Bone marrow (tissue), 2 donors: ENCODE measurements at places on chromosomes 16 and 17.

GRCh38 chr17:31386542-31387075 lies 4.9 kb upstream of the RAB11FIP4 start:
- no peak for DNase-seq

DNA sequence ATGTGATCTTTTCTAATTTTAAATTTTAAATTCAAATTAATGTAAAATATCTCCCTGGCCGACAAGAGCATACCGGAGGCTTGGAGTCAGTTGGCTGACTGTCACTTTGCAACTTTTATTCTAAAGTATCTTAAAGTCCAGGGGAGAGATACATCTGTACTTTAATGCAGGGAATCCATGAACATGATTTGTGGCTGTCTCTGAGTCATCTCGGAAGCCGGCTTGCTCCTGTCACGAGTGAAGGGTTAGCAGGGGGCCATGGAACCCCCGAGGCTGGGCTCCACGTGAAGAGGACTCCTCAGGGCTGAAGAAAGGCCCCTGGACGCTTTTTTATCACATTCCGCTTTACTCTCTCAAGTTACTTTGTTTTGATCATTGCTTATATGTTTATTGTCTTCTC lies 13.3 kb downstream of the TVP23A start:
- no peak for DNase-seq

GRCh38 chr16:57999366-57999970 lies 1.0 kb downstream of the ZNF319 start:
- no peak for DNase-seq

DNA sequence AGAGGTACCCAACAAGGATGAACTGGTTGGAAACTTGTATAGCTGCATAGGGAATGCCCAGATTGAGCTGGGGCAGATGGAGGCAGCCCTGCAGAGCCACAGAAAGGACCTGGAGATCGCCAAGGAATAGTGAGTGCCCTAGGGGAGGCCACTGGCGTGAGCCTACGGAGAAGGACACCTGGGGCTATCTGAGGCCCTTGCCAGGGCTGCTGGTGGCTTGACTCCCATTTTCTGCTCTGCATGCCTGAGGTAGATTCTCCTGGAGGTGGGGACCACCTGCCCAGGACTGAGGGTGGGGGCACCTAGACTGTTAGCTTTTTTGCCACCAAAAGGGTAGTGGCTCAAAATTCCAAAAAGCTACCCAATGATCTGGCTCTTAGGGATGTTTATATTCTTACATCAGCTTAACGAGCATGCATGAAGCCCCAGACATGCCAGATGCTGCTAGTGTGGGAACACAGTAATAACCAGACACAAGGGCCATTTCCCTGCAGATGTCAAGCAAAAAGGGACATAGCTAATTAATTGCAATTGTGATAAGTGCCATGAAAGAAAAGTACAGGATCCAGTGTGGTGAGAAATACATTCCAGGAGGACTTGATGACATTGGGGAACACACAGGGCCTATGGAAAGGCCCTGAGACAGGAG lies 8.8 kb downstream of the ODAD4 start:
- no peak for DNase-seq

DNA sequence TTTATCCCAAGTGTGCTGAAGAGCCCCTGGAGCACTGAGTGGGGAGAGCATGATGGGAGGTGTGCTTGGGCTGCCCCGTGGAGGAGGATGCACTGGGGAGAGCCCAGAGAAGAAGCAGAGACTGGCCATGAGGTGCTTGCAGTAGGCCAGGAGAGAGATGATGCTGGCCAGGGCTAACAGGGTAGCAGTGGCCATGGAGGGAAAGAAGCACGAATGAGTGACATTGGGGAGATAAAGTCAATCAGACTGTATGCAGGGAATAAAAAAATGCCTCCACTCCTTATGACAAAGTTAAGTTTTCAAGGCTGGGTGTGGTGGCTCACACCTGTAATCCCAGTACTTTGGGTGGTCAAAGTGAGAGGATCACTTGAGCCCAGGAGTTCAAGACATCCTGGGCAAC lies 5.4 kb upstream of the TMEM220 start:
- no peak for DNase-seq

GRCh38 chr16:19356024-19356952 lies 61.4 kb upstream of the TMC5 start:
- no peak for DNase-seq

DNA sequence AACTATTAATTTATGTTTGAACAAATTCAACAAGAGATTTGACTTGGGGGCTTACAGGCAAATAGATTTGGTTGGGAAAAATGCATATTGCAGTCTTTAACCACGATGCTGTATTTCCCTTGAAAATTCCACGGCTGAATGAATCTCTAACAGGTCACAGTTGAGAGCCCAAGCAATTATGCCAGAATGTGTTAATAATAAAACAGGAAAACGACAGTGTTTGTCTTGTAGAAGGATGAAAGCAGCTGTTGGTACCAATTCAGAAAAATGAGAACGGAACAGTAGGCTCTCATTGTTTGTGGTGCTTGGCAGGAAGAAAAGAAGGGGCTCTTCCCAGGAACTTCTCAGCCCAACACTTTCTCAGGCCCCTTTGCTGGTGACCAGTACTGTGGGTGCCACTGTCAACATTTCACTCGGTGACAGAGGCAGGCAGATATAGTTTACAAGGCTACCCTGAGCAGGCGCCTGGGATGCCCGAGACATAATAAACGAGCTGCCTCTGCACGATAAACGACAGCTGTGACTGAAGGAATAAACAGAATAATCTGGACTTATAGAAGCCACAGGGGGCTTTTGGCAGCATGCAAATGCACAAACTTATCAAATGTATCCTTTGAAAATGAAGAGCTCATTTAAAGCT lies 387.1 kb downstream of the HS3ST4 start:
- DNase-seq = no peak

DNA sequence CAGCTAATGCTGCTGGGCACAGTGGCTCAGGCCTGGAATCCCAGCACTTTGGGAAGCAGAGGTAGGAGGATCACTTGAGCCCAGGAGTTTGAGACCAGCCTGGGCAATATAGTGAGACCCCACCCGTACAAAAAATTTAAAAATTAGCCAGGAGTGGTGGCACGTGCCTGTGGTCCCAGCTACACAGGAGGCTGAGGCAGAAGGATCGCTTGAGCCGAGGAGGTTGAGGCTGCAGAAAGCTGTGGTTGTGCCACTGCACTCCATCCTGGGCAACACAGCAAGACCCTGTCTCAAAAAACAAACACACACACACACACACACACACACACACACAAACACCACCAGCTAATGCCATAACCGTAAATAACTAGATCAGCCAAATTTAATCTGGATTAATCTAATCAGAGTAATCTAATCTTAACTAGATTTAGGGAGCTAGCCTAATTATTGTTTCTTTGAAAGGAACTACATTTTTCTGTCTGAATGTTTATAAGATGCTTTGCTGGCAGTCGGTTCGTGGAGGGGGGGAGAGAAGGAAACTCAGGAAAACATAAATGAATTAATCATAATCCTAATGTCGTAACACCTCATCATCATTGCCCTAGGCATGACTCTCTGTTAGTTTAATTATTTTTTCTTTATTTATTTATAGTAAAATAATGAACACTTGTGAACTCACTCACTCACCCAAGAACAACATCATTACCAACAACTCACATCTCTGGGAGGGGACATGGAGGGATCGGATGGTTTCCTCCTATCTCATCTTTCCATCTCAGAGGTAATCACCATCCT lies 12.5 kb upstream of the RBBP6 start:
- DNase-seq = no peak

GRCh38 chr16:74560912-74561311 lies 46.0 kb downstream of the GLG1 start:
- no peak for DNase-seq

DNA sequence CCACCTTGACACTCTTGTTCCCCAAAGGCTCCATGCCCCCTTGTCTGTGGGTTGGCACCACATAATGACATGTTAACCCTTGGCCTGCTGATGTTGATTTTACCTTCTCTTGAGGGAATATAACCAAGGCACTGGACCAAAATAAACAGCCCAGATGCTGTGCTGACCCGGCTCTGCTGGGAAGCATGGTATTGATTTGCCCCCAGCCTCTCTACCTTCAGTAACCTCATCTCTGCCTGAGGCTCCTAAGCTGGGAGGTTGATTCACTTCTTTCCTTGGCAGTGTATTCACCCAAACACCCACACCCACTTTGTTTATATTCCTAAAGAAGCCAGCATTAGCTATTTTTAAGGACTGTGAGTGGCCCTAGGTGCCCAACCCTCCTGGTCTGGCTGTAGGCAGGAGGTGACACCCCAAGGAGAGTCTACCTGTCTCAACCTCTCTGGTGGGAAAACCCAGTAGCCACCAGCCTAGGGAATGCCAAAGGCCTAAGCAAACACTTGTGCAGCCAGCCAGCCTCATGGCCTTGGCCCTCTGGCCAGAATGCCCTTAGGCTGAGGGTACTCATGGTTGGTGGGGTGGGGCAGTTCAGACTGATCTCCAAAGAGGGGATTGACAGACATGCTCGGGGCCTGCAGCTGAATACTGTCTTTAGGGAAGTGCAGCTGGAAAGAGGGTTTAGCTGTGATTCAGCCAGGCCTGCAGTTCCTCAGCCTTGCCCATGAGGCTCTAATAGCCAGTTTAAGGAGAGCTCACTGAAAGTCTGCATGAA lies 42.7 kb downstream of the GNAO1 start:
- no peak for DNase-seq

GRCh38 chr16:27398894-27399853 lies 2.8 kb upstream of the IL21R start:
- peak; percentile 20 for DNase-seq

- no peak for DNase-seq
These were observed 45.7 kb upstream of the TANC2 start for GRCh38 chr17:62920300-62920699.

GRCh38 chr17:46995841-46996571 lies 17.0 kb upstream of the RPRML start:
- DNase-seq = no peak

DNA sequence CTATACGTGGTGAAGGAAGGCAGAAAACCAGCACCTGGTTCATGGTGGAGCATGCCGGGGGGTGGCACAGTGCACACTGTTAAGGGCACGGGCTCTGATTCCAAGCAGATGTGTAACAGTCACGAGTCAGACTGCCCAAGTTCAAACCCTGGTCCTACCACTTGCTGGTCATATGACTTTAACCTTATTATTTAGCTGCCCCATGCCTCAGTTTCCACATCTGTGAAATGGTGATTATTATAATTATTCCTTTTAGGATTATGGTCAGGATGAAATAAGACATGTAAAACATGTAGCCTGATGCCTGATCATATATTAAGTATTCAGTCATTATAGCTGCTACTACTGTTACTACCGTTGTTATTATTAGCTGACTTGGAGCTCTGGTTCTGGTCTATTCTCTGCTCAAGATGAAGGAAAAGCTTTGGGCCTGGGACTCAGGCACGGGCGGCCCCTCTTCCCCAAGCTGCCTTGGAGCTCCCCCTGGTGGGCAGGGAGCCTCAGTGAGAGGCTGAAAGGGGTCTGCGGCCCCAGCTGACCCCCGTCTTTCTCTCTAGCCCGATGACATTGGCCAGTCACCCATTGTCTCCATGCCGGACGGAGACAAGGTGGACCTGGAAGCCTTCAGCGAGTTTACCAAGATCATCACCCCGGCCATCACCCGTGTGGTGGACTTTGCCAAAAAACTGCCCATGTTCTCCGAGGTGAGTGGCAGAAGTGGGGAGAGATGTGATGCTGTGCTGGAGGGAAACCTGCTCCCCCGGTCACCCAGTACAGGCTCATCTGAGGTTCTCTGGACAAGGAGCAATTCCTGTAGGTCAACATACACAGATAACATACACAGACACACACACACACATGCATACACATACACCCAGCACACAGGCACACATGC lies 14.0 kb downstream of the NR1D1 start:
- no peak for DNase-seq

DNA sequence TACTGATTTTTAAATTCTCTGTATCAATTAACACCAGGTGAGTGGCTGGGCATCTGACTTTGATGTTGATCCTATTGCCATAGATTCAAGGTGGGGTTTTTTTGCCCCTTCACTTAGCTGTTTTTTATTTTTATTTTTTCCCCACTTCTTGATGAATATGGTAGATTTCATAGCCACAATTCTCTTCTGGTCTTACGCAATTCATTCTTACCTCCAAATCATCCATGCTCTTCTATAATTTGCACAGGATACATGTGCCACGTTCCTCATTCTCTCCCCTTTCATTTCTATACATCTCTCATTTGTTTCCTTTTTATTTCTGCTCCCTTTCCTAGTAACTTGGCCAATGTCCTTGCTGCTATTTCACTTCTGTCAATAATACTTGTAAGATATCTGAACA lies 14.9 kb upstream of the HS3ST4 start:
- DNase-seq = no peak

DNA sequence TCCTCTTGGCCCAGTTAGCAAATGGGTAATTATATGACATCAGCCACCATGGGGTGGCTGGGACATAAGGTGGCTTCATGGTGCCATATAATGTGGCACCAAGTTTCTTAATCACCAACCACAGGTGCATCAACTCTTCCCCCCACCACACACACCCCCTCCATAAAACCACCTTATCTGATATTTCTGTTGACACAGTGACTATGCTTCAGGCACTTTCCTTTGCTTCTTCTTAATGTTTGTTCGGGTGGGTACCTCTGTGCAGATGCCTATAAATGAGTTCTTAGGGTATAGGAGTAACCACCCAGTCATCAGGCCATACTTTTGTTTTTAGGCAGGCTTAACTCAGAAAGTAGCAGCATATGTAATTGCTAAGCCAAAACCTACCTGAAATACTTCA lies 29.5 kb downstream of the RNF43 start:
- DNase-seq = no peak

DNA sequence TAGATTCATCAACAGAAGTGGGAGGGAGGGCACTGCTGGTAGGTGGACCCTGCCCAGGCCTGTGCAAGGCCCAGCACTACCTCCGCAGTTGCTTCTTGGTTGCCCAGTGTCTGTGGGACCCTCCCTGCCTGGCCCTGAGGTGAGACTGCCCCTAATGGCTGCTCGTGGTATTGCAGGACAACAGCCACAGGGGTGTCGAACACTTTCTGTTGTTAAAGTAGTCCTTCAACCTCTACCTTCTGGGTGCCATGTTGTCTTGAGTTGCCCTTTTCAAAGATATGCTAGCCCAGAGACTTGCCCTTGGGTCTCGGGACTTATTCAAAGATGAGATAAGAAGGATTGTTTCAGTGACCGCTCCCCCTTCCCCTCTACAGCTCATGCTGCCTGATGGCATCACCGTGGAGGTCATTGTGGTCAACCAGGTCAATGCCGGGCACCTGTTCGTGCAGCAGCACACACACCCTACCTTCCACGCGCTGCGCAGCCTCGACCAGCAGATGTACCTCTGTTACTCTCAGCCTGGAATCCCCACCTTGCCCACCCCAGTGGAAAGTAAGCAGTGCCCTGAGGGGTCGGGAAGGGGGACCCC lies 29.1 kb downstream of the AKAP1 start:
- no peak for DNase-seq

- no peak for DNase-seq
These were observed 912.6 kb upstream of the SOX9 start for GRCh38 chr17:71208111-71208704.
